Amygdala (tissue), 56 donors: ENCODE measurements at places on chromosomes 5 and 9.

- no peak for DNase-seq
These were observed 26.6 kb downstream of the PALM2AKAP2 start for GRCh38 chr9:109806506-109807115.

GRCh38 chr5:179798771-179799643 lies 5.2 kb downstream of the LTC4S start:
- no peak for DNase-seq

DNA sequence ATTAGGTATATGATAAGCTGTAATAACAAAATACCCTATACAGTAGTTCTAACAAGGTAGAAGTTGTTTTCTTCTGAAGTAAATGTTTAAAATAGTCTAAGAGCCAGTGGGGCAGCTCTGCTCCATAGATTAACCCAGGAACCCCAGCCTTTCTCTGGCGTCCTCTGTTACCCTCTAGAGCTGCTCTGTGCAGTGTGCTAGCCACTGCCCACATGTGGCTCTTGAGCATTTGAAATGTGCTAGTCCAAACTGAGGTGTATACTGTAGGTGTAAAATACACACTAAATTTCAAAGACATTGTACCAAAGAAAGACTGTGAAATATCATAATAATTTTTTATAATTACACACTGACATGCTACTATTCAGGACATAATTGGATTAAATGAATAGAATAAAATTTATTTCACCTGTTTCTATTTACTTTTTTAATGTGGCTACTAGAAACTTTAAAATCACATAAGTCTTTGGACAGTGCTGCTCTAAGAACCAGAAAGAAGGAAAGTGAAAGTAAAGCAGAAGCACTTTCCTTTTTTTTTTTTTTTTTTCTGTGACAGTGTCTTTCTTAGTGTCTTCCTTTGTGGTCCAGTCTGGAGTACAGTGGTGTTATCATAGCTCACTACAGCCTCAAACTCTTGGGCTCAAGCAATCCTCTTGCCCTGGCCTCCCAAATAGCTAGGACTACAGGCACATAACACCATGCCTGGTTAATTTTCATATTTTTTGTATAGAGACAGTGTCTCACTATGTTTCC lies 39.3 kb downstream of the RAI14 start:
- DNase-seq = no peak

- DNase-seq = no peak
These were observed 58.5 kb downstream of the ZNF462 start for GRCh38 chr9:106921341-106921899.

DNA sequence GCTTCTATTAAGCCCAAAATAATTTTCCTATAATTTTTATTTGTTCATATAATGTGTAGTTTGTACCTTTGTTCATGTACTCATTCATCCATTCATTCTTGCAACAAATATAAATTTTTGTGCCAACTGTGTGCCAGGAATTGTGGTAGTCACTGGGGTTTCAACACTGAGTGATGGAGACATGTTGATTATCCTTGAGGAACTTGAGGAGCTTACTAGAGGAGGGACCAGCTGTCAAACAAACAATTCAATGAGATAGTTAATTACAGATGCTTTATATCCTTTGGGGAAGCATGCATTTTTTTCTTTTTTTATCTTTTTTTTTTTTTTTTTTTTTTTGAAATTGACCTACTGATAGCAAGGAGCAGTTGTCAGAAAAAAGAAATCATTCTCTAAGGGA lies 324.8 kb downstream of the GABRG2 start:
- DNase-seq = no peak

DNA sequence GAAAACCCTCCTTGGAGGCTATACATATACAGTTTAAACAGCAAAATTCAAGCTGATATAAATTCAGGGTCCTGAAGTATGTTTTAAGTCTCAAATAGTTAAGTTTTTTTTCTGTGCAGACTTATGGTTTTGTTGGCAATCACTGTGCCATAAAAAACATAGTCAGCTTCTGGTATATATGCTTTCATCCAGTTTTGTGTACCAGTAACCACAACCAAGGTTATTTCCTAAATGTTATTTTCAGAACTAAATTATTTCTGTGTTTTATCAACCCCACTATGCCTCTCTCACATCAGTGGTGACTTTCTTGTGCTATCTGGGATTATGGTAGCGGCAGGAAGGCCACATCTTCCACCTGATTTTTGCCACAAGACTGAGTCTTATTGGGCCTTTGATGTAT lies 107.7 kb upstream of the SMARCA2 start:
- no peak for DNase-seq

DNA sequence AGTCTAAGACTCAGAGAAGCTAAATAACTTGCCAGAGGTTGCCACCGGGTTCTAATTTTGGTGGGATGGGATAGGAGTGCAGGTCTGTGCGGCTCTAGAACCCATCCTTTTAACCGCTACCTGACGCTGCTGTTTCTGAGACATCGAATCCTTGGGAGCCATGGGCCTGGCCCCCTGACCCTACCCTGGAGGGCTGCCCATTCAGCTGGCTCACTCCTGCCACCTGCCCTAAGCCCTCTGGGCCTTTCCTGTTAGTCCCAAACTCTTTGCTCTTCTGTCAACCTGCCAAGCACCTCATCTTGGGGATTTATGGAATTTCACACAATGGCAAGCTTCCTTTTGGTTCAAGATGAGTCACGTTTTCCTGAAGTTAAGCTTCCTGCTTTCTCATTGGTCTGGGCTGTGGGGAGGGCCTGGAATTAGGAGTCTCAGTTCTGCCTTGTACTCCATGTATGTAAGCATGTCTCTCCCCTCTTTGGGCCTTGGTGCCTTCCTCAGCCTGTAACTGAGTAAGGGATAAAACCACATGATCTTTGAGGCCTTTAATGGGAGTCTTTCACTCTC lies 26.6 kb downstream of the ENHO start:
- no peak for DNase-seq

DNA sequence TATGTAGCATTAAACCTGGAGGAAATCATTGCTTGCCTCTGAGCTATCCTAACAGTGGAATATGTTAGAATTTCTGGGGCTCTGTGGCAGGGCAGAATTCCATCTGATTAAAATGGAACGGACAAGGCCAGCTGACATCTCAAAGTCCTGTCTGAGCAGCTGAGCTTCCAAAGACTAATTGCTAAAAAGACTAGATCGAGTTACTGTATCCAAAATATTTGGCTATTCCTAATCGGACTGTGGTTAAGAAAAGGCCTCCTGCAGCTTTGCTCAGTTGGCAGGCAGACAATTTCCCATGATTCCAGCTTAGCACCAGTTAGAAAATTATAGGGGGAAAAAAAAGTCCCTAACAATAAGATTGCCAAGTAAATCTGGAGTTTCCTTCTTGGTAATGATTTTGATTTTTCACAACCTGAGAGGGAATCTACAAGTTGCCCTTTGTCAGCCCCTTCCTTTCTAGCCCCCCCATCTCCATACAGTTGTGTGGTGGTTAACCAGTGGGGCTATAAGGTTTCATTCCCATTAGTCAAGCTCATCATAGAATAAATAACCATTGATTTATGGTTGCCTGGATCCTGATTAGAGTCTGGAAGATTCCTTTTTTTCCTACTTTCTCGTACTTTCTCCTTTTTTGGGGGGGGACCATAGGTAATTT lies 26.4 kb downstream of the PTGR1 start:
- no peak for DNase-seq

GRCh38 chr9:28389411-28389810 lies 816.1 kb upstream of the C9orf72 start:
- no peak for DNase-seq

- no peak for DNase-seq
These were observed 18.7 kb upstream of the ICE1 start for GRCh38 chr5:5403741-5404140.
